Activated naive CD4-positive, alpha-beta T cell treated with anti-CD3 and anti-CD28 coated beads, Interleukin-2, amount 50 U/mL, for 16 hours (primary cell): ENCODE measurements at places on chromosomes 6 and 20.

DNA sequence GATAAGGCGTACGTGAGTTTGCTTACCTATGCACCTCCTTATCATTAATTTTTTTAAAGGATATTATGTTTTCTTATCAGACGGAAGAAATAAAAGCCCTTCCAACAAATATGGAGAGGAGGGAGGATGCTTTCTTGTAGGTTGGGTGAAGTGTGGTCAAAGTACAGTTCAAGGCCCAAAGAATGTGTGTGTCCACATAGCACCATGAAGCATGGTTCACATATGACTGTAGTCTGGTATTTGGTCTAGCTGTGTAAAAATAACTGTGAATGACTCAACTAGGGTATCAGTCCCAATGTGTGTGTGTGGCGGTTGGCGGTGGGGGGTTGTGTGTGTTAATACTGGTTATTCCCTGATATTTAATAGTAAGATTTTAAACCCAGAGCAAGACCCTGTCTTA, 212.7 kb downstream of the TMEM242 start:
- DNase-seq: no peak

GRCh38 chr20:62733891-62734290, 25.3 kb downstream of the NTSR1 start:
- DNase-seq: peak; percentile 3

DNA sequence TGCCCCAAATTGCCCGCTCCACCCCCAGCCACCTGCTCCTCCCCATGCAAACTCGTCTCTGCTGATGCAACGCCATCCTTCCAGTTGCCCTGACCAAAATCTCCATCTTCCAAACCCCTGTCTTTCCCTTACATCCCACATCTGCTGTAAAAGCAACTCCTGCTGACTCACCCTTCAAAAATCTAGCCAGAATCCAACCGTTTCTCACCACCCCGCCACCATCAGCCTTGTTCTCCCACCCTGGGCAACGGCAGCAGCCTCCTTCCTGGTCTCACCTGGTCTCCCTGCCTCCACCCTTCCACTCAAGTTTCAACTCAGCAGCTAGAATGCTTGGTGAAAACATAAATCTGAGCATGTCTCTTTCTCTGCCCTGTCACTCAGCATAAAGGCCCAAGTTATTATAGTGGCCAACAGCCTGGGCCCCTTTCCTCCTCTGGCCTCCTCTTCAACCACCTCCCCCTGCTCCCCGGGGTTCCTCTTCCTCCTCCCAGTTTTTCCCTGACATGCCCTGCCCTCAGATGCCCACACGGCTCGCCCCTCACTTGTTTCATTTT, 7.2 kb upstream of the SYNJ2 start:
- no peak for DNase-seq

DNA sequence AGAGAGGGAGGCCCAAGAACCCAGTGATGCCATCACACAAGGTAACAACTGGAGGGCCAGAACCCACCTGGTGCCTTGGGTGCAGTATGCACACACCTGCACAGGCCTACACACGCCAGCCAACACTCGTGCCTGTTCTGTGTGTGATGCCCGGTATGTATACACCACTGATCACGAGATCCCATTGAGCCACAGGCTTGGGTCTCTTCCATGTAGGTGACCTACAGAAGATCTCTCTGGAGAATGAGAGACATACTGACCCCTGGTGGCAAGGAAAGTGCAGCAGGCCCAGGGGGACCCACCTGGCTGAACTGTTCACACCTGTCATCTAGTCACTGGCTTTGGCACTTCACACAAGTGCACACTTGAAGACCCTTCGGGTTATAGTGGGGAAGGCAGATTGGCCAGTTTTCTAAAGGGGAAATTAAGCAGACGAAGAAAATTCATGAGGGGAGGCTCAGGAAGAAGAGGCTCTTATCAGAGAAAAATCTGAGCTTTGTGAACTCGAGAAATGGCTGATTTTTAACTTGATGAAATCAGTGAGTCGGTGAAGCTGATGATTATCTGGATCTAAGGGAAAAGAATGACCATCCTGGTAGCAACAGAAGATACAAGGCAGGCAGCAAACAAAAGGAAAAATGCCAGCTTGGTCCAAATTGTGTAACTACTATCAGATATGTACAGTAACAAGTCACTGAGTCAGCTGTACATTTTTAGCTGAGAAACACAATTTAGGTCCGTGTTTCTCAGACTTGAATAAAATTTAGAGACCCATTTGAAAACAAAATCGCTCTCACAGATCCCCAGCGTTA, 69.1 kb upstream of the PBOV1 start:
- peak; percentile 50 for DNase-seq

GRCh38 chr20:30921286-30922071, 336.0 kb upstream of the DEFB115 start:
- no peak for DNase-seq

DNA sequence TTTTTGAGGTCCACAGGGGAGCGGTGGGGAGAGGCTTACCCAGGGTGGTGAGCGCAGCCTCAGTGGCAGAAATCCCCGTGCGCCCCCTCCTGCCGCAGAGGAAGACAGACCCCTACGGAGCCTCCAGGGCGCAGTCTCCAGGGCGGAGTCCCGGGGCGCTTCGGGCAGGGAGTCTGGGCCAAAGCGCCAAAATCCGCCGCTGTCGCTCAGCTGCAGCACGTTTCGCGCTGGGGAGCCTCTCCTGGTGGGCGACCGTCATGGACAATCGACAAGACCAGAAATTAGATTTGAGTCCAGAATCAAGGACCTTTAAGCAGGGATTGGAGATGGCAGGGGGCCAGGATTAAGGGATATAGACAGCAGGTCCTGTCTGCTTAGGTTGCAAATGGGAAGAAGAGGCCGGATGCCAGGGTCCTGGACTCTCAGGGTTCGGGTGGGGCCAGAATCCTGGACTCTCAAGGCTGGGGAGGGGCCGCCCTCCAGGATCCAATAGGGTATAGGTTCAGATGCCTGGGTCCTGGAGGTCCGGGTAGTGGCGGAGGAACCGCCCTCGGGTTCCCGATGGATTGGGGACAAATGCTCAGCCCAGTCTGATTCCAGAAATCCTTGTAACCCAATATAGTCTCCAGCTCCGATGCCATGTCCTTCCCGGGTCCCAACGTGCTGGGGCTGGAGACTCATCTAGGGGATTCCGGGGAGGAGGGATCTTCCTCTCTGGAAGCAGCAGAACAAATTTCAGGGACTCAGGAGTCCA, 7.9 kb upstream of the HLA-E start:
- DNase-seq: no peak

DNA sequence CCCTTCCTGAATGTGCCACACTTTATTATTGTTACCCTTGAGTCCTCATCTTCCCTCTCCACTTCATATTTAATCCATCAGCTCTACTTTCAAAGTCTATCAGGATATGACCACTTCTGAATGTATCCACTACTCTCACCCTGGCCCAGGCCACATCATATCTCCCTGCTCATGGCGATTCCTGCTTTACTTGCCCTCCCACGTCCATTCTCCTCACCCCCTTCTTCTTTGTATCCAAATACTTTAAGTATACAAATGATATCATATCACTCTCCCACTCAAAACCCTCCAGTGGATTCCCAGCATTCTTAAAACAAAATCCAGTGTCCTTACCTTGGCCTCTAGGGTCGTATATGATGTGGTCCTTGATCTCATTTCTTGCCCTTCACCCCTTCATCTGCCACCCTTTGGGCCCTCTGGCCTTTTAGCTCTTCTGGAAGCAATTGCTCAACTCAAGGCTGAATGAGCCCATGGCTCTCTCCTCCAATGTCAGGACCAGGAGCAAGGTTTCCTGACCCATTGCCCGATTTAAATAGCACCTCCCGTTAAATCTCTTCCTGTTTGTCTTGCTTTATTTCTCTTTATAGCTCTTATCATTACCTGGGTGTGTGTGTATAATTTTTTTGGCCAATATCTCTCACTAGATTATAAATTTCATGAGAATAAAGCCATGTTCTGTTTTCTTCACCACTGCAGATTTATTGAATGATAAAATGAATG, 205.9 kb upstream of the ECI2 start:
- no peak for DNase-seq

GRCh38 chr20:47991875-47992488, 206.7 kb upstream of the SULF2 start:
- DNase-seq: no peak

DNA sequence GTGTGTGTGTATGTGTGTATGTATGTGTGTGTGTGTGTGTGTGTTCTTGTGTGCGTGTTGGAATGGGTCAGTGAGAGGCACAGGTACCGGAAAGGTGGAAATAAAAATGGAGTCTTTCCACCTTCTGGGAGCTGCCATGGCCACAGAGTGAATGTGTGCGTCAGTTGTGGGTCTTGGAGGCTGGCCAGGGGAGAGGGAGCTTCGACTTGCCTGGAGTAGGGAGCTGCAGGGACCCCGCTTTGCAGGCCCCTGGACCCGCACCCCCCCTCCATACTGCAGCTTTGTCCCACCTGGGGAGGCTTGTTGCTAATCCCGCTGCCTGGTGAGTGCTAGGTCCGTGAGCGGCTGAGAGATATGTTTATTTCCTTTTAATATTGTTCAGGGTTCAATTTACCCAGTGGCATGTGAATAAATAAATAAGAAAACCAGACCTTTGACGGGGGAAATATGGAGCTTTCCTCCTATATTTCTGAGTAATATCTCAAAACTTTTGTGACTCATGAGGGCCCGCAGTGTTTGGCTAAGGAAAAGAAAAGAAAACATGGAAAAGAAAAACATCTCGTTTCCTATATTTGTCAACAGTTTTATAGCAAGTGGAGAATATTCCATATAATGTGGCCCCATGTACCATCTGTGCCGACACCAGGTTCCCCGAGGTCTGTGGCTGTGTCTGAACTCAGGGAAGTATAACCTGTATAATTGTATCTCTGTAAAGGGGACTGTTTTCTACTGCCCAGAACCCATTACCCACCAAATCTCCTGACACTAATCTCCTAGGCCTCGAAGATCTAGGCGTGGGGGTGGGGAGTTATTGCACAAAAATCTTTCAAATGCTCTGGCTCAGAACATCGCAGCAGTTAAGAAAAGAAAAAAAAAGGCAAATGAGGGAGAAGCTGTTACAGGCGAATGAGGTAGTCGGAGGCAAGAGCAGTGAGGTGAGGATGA, 24.6 kb upstream of the CCDC167 start:
- no peak for DNase-seq

GRCh38 chr20:17507032-17507431, 24.1 kb downstream of the BFSP1 start:
- DNase-seq: no peak

DNA sequence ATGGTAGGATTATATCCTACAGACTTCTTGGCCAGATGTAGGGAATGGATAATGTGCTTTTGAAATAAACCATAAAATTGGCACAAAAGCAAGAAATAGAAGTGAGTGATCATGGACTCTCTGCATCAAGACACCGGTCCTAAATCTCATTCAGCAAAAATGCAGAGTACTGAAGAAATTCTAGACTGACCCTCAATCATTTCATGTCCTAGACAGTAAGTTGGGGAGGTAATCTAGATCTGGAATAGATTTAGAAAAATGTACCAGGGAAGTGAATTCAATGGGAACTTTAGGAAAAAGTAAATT, 69.7 kb upstream of the ADTRP start:
- no peak for DNase-seq

DNA sequence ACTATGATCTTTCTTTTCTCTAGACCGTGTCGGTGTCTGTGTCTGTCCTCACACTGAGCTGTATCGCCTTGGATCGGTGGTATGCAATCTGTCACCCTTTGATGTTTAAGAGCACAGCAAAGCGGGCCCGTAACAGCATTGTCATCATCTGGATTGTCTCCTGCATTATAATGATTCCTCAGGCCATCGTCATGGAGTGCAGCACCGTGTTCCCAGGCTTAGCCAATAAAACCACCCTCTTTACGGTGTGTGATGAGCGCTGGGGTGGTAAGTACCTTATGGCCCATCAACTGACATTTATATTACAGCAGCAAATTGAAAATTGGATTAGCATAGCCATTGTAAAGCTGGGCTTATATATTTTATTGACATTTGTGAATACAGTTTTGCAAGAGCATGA, 72.2 kb upstream of the GFRAL start:
- DNase-seq: no peak

- DNase-seq: peak; percentile 10
These were observed 50.0 kb downstream of the SYNJ2 start for GRCh38 chr6:158031381-158032353.

GRCh38 chr6:100121854-100122609, 128.0 kb upstream of the MCHR2 start:
- no peak for DNase-seq

GRCh38 chr20:14142171-14142570, 146.9 kb downstream of the MACROD2 start:
- DNase-seq: no peak

DNA sequence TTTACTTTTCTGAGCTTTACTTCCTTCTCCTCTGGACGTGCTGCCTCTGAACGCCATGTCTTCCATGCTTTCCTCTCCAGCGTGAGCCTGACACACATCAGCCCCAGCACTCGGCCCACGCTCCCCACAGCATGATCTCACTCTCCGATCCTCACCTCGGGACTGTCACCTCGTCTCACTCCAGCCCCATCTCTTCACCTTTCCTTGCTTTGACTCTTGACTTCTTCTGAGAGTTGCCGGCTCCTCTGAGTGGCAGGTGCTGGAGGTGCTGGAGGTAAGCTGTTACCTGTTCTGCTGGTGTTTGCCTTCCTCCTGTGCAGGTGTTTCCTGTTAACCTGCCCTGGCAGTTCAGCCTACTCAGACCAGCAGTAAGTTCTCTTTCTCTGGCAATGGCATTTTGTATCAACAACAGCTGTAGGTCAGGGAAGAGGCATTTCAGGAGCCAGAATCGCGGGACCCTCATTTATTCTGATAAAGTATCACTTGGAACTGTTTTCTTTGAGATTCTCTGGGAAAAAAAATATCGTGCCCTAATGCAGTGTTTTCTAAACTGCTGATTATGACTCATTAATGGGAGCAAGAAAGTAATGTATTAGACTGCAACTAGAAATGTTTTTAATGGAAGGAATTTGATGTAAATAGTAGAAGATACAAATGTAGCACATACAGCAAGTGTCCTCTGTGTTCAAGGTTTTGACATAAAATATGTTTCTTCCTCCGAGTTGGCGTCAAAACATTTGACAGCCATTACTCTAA, 106.5 kb downstream of the ARID1B start:
- DNase-seq: peak; percentile 42

GRCh38 chr6:119241111-119241465, 108.5 kb downstream of the MAN1A1 start:
- DNase-seq: no peak

- DNase-seq: no peak
These were observed 493 bp upstream of the SGK1 start for GRCh38 chr6:134318236-134318973.

GRCh38 chr6:145627451-145627850, 107.9 kb downstream of the EPM2A start:
- no peak for DNase-seq

DNA sequence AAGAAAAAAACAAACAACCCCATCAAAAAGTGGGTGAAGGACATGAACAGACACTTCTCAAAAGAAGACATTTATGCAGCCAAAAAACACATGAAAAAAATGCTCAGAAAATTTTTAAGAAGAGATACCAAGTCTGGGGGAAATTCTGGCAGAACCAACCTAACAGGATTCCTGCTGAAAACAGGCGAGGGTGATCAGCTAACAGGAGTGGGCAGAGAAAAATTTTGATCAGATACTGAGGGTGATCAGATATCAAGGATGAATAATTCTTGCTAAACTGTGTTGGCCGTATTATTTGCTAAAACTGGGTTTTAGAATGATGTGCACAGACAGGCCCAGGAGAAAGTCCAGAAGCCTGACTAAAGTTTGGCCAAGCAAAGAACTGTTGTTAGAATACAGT, 557.3 kb downstream of the CD109 start:
- no peak for DNase-seq
